CD4-positive, alpha-beta T cell treated with Interferon gamma for 1 hour (primary cell): ENCODE measurements at places on chromosomes 1 and 21.

- DNase-seq: no peak
Observed at GRCh38 chr1:221620437-221621384, 121.2 kb downstream of the DUSP10 start.

DNA sequence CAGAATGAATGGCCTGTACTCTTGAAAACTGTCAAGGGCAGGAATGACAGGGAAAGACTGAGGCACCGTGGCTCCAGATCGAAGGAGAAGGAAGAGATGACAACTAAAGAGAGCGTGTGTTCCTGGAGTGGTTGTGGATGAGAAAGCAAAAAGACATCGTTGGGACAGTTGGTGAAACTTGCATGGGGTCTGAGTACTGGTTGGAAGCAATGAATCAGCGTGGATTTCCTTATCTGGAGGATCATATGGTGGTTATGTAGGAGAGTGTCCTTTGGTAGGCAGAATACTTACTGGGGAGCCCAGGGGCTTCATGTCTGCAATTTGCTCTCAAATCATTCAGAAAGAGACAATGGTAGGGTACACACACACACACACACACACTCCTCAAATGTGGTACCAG is 13.9 kb downstream of the LEMD1 start:
- no peak for DNase-seq

DNA sequence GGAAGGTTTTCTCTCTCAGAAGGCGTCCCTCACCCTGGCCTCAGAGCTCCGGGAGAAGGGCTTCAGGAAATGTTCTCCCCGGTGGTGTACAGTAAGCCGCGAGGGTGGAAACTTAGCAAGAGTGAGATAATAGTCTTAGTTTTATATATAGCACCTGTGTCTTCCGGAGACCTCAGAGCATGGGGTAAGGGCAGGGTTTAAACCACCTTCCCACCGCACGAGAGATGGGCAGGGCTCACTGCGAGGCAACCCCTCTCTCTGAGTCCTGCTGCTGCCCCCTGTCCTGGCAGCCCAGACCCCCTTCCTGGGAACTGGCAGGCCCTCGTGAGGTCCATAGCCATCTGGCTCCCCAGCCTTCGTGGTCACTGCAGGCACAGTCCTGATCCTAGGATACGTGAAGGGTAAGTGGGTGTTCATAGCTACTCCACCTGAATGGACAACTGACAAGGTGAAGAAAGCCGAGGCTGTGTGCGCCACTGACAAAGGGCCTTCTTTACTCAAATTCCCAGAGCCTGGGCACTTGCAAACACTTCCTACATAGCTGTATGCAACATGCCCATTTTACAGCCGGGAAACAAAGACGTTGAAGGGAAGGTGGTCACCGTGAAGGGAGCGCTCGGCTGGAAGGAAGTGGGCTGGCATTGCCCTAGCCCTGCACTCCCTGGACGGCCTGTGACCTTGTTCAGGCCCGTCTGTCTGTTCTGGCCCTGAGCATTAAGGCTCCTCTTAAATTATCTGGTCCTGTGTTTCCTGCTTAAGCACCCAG is 26.9 kb downstream of the ITPKB start:
- no peak for DNase-seq

- no peak for DNase-seq
Observed at GRCh38 chr1:115275216-115275615, 62.8 kb downstream of the NGF start.

GRCh38 chr1:25954282-25954938 is 43.5 kb downstream of the PAFAH2 start:
- DNase-seq: no peak

DNA sequence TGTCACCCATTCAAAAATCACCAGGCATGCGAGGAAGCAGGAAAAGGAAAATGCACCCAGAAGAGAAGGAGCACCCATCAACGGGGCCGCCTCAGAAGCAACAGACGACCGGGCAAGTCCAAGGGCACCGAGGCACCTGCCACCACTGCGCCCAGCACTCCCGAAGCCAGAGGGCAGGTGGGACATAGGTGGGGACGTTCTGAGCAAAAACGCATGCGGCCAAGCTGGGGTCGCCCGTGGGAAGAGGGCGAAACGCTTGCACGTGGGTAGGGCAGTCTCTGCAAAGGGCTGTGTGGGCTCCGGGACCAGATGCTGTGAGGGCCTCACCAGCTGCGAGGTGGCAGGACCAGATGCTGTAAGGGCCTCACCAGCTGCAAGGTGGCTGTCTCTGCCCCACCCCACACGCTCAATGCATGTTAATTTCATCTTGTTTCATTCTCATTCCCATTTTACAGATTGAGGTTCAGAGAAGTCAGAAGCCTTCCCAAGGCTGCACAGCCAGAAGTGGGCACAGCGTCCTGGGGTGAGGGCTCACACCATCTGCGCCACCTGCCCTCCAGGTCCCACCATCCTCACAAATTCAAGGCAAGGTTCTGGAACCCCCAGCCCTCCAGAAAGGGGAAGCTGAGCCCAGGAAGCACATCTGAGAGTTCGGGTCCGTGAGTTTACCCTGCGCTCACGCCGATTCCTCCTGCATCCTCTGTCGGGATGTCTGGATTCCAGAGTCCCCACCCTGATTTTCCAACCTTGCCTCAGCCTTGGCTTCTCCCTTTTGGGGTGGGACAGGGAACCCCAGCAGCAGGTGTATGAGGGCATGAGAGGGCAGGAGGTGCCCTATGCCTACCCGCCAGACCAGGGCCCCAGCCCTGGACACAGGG is 8.2 kb upstream of the SAMD11 start:
- DNase-seq: no peak

DNA sequence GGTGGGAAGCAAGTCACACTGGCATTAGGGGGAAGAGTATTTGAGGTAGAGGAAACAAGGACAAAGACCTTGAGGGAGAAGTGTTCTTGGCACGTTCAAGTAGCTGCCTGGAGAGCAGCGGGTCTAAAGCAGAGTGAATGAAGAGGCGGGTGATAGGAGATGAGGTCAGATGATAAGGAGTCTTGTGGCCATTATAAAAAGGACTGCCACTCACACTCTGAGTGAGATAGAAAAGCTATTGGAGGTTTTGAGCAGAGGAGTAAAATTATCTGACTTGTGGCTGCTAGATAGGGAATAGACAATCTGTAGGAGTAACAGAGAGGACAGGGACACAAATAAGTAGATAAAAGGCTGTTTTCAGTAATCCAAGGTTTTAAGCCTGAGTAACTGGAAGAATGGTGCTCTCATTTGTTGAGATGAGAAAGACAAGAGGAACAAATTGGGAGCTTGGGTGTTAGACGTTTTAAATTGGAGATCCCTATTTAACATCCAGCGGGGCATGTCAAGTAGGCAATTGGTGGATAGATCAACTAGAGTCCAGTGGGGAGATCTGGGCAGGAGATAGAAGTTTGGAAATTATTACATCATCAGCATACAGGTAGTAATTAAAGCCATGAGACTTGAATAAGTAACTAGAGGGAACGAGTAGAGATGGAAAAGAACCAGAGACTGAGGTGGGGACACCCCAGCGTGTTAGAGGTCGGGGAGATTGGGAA is 43.7 kb downstream of the HENMT1 start:
- no peak for DNase-seq

DNA sequence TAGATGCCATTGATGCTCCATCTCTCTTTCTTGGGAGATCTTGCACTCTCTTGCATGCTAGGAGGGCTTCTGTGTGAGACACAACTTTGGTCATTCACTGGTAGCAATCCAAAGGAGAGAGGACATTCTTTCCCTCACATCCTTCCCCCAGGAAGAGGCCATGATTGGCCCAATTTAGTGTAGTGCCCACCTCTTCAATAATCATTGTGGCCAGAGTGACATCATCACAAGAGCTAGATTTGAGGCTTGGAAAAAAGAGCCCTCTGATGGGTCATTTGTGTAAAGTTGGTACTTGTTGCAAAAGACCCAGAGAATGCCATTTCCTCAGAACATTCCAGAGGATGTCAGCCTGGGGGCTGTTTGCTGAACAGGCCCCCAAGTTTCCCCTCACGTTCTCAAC is 30.2 kb downstream of the S100A6 start:
- no peak for DNase-seq

GRCh38 chr1:67824766-67825165 is 8.5 kb downstream of the GNG12 start:
- no peak for DNase-seq

- DNase-seq: no peak
Observed at GRCh38 chr1:168343566-168343965, 62.9 kb downstream of the TBX19 start.

DNA sequence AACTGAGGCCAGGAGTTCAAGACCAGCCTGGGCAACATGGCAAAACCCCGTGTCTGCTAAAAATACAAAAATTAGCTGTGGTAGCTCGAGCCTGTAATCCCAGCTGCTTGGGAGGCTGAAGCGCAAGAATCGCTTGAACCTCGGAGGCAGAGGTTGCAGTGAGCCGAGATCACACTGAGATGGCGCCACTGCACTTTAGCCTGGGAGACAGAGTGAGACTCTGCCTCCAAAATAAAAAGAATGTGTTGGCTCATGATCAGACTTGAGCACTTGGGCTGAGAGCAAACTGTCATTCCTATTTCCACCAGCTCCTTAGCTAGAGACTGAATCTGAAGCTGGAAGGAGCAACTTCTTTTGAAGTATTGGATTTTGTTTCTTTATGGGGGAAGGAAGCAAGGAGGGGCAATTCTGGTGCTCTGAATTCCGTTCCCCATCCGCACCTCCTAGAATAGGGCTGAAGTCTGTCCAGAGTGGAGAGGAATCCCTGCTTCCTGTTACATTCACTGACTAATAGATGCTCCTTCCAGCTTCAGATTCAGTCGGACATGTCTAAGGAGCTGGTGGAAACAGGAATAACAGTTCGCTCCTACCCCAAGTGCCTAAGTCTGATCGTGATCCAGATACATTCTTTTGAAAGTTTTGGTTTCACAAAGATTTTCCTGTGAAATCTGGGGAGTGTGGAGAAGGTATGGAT is 3.8 kb downstream of the ZNF672 start:
- peak; percentile 45 for DNase-seq

DNA sequence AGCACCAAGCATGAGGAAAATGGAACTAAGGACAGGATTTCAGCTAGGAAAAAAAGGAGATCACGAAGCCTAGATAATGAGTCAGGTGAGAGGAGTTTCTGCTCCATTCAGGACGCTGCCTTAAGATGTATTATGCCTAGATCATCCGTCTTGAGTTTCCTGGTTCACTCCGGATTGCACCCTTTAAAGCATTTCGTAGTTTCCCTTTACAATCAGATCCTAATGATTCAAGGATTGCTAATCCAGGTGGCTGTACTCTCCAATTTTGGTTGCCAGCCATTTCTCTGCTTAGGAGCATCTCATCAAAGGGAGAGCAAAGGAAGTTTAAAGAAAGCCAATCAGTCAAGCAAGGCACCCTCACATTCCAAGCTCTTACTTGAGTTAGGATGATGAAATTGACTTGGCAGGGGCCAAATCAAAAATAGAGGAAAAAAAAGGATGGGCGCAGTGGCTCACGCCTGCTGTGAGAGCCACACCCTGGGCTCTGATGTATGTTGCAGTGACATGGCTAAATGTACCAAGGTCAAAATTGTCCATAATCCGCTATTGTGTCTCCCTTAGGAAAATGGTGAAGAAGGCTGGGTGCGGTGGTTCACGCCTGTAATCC is 156.9 kb upstream of the SOD1 start:
- DNase-seq: no peak

GRCh38 chr21:25558123-25558522 is 49.2 kb downstream of the MRPL39 start:
- no peak for DNase-seq

DNA sequence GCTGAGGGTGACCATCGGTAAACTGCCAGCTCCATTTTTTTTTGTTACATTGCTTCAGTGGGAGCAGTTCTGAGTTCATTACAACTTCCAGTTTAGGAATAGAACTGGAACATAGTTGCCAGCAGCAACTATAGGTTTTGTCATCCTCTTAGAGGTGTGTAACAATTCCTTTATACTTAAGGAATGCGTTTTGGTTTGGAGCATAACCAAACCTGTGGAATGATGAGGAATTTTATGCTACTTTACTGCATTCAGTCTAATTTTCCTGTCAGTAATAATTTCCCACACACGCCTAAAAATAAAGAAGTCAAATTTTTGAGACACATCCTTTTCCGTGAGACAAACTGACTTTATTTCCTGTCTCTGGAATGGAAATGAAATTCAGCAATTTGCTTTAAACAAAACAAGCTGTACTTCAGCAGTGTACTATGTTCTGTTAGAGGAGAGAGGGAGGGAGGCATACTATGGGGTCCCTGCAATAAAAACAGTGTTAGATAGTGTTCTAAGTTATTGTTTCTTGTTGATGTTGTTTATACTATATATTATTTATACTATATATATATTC is 4.8 kb upstream of the AMPD1 start:
- DNase-seq: no peak

DNA sequence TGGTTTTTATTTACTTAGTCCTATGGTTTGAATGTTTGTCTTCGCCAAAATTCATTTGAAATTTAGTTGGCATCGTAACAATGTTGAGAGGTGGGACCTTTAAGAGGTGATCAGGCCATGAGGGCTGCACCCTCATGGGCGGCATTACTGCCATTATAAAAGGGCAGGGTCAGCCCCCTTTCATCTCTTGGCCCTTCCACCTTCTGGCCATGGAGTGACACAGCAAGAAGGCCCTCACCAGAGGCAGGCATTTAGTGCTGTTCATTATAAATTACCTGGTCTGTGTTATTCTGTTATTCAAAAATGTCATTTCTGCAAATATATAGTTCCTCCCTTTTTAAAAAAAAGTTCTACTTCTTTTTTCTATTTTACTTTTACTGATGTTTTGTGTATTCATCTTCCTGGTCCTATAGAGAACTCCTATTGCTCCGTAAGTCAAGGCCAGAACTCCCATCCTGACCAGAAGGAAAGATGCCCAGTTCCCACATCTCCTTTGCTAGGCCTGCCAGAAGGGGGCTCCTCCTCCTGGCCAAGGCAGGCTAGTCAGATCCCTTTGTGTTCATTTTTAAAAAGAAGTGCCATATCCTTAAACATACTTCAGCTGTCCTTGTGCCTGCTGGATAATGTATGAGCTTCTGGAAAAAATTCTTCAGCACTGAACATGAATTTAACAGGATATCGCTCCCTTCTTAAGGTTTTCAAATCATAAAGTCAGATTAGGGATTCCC is 10.0 kb upstream of the LBR start:
- DNase-seq: no peak

DNA sequence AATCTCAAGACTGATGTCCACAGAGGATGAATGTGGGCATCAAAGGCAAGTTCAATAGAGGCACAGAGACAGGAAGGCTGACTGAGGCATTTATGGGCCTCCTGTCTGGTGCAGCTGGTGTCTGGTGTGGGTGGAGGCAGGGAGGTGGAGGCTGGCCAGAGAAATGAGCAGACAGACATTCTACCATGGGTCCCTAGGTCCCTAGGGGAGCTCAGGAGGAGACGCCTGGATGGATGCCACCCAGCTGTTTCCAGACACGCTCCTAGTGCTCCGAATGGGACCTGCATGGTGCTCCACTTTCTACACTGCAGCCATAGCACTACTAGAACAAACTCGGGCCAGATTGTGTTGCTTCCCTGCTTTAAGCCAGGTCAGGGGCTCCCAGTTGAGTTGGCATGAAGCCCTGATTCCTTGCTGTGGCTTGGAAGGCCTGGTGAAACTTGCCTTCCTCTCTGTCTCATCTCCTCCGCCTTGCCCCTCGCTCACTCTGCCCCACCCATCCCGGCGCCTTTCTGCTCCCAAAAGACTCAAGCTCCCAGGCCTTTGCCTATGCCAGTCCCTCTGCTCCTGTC is 25.3 kb downstream of the PADI2 start:
- no peak for DNase-seq

- DNase-seq: no peak
Observed at GRCh38 chr1:9459816-9460407, 79.4 kb upstream of the SLC25A33 start.

GRCh38 chr1:31239653-31240241 is at the start of gene NKAIN1:
NKAIN1 (minus strand) TSS chr1:31239887; CDS start chr1:31239547, 340 bp downstream.
- no peak for DNase-seq

- no peak for DNase-seq
Observed at GRCh38 chr1:167893798-167894197, 20.1 kb downstream of the ADCY10 start.

GRCh38 chr1:15963968-15964648 is 11.8 kb downstream of the ZBTB17 start:
- no peak for DNase-seq
